ENCODE measurements at places on chromosomes 4 and X.

DNA sequence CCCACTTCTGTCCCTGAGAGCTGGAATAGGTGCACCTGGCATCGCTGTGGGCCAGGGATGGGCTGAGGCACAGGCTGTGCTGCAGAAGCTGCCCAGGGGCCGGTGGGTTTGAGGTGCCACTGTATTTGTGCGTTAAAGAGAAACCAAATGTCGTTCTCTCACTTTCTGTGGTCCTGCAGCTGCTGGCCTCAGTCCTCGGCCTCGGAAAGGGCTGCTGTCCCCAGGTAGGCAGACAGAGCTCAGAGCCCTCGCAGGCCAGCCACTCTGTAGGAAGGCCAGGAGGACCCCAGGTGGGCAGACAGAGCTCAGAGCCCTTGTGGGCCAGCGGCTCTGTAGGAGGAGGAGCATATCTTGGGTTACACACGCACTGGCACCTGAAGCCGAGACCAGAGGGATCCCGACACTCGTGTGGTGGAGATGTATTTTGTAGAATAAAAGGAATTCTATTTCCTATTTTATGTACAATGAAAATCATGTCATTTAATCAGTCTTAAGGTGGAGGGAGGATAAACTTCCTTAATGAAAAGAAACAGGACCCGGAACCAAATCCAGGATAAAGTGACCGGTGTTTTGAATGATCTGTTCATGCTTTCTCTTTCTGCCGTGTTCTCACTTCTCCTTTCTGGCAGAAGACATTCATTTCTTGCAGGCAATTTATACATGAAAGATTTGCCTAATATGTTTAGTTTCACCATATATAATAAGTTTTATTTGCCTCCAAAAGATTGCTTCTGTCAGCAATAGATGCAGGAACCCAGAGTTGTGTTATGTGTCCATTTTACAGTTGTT, 54.4 kb upstream of the HGFAC start:
- no peak for DNase-seq

- DNase-seq = no peak
These were observed 12.2 kb upstream of the ASMTL start for GRCh38 chrX:1464971-1465285.

DNA sequence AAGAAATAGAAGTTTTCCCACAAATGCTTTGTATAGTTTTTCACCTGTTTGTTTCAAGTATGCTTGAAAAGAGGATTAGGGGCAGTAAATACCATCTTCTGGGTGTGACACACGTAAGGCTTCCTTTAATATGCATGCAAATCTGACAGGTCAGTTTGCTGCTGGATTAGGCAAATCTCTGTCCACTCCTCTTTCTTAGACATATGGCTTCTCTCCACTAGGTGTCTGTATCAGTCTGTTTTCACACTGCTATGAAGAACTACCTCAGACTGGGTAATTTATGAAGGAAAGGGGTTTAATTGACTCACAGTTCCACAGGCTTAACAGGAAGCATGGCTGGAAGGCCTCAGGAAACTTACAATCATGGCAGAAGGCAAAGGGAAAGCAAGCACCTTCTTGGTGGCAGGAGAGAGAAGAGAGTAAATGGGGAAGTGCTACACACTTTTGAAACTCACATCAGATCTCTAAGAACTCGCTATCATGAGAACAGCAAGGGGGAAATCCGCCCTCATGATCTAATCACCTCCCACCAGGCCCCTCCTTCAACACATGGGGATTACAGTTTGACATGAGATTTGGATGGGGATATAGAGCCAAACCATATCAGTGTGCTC, 66.9 kb downstream of the TAB3 start:
- DNase-seq = no peak

DNA sequence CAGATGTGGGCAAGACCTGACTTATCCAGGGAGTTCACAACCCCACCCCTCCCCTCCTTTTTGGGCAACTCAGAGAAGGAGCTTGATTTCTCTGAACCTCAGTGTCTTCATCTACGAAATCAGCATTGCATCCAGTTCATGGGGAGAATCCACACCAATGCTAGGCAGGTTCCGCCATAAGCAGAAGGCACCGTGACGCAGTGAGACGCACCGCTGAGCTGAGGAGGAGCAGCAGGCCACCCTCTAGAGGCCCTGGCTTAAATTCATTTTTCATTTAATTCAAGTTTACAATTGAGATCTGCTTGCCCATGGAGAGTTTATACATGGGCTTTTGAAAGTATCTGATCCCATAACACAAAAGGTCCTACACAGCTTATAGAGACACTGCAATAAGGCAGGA, 55.7 kb downstream of the CPZ start:
- DNase-seq = no peak

- peak; percentile 26 for DNase-seq
These were observed 112.5 kb upstream of the ATP6AP2 start for GRCh38 chrX:40468033-40468846.

- peak; percentile 32 for DNase-seq
These were observed at the start of gene AR for GRCh38 chrX:67543818-67544217. Gene AR (plus strand): TSS chrX:67544021. CDS start chrX:67545147, 1,126 bp downstream.

GRCh38 chrX:55135171-55135570, 46.4 kb downstream of the PAGE2 start:
- DNase-seq = no peak

GRCh38 chr4:151035328-151035727, 20.2 kb upstream of the LRBA start:
- DNase-seq = no peak

GRCh38 chr4:186473933-186474332, 81.4 kb downstream of the MTNR1A start:
- DNase-seq = no peak

- no peak for DNase-seq
These were observed 19.4 kb upstream of the TSPAN5 start for GRCh38 chr4:98677799-98678198.

DNA sequence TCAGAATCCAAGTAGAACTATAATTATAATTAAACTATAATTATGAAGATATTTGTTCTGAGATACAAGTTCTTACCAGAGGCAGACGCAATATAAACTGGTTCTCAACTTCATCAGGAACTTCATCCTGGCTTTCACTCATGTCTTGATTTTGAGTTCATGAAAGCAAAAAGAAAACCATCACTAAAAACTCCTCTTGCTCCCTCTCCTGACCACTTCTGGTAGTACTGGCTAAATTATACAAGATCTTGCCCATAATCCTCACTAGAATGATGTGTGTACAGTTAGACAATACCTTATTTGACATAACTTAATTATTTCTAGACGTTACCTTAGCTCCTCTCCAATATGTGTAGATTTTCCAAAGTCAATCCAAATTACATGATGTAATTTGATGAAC, 3.7 kb downstream of the TAF7L start:
- DNase-seq = peak; percentile 43

- DNase-seq = peak; percentile 40
These were observed 141.3 kb downstream of the PALLD start for GRCh38 chr4:168637872-168638756.

DNA sequence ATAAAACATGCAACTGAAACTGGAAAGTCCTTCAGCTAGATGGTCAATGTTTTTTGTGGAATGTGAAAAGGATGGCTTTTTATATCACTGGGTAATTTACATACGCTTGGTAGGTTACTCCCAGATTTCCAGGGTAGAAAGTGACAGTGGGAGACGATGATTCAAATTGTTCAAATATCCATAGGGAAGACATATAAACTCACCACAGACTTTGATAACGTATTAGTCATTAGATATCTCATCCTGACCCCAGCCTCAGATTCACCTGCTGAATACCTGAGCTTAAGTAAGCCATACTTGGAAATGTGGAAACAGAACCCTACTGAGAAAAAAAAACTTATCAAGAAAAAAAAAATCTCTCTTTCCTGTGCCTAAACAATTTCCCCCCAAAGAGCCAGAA, 169.4 kb downstream of the ZNF674 start:
- DNase-seq = no peak

DNA sequence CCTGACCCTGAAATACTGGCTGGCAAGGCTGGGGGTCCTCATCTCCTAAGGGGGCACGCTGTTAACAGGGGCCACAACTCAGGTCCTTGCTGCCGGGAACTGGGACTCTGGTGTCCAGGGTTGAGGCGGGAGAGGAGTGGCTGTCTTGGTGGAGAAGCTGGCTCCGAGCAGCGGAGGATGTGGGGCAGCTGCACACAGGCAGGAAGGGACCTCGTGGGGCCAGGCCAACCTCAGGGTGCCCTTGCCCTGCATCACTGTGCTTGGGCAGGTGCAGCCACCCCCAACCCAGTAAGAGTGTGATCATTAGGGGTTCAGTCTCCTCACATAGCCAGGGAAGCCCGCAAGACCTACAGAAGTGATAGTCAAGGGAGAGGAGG, 12.6 kb upstream of the PDE6B start:
- no peak for DNase-seq

GRCh38 chr4:113837397-113837796, 75.9 kb upstream of the CAMK2D start:
- no peak for DNase-seq

GRCh38 chr4:14168919-14169318, 541.4 kb upstream of the BOD1L1 start:
- DNase-seq = no peak
